Stimulated activated CD4-positive, alpha-beta T cell treated with anti-CD3 and anti-CD28 coated beads, TNF-alpha, amount 100 ng/mL, for 1 hour (primary cell): ENCODE measurements at places on chromosomes 7 and 10.

GRCh38 chr7:101428093-101428866, 65.6 kb downstream of the COL26A1 start:
- no peak for DNase-seq

DNA sequence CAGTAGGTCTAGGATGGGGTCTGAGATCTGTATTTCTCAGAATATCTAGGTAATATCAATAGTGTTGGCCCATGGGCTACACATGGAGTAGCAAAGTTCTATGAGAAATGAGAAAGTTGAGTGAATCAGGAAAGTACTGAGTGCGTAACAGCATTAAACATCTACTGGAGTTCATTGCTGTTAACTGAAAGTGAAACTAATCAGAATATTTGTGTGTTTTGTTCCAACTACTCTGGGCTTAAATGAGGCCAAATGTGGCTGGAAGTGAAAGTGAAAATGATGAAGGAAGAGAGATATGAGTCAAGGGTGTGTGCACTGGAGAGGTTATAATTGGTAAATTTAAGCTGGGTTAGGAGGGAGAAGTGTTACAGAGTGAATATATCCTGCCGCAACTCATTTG, 46.5 kb downstream of the TMEM106B start:
- no peak for DNase-seq

GRCh38 chr7:131747658-131748232, 191.3 kb upstream of the PODXL start:
- no peak for DNase-seq

DNA sequence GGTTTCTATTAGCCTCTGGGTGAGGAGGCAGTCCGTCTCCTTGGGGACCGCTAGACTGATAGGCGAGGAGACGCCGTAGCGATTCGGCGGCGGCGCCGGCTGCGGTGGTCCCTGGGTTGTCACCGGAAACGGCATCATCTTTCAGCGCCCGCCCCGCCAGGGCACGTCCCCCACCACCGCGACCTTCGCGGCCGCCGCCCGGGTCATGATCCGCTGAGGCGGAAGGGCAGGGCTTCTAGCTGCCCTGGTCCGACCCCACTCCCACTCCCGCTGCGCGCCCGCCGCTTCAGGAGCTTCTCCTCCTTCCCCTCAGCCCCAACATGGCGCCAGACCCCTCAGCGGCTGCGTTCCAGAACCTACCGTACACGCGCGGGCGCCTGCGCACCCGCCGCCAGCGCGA, at the start of gene PAPOLB:
Gene PAPOLB, minus strand, starts transcription at position 358 of the 400 bp plus-strand sequence. Its CDS starts 220 bp downstream, at position 138.
- DNase-seq, result no peak

GRCh38 chr7:27784399-27785053, 44.6 kb downstream of the TAX1BP1 start:
- DNase-seq, result no peak

GRCh38 chr10:11106621-11107374, 89.1 kb downstream of the CELF2 start:
- no peak for DNase-seq

- no peak for DNase-seq
Measured at GRCh38 chr7:761631-762030, 34.5 kb upstream of the PRKAR1B start.

- DNase-seq, result no peak
Measured at GRCh38 chr7:100719523-100720278, 567 bp upstream of the EPO start.

DNA sequence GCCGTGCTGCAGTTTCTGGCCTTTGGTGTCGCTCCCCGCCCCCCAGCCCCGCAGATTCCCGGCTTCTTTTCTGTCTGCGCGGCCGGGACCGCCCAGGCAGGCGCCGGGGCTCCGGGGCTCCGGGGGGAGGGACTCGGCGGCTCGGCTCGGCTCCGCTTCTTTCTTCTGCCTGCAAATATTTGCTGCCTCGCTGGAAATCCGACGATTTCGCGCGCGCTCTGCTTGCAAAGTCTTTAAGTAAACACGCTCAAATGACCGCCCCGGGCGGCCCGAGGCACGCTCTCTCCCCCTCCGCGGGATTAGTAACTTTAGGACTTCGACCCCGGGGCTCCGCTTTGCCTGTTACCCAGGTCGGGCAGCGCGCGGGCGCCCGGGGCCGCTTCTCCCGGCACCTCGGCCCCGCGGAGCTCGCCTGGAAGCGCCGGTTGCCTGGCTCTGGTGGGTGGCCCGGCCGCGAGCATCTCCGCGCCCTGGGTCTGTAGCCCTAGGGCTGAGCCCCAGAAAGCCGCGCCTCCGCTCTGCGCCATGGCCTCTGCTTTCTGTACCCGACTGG, 3.9 kb upstream of the GATA3 start:
- DNase-seq, result no peak

GRCh38 chr7:156479596-156479995, 161.0 kb upstream of the RNF32 start:
- no peak for DNase-seq

GRCh38 chr7:42235741-42236161, 1.3 kb downstream of the GLI3 start:
- no peak for DNase-seq

DNA sequence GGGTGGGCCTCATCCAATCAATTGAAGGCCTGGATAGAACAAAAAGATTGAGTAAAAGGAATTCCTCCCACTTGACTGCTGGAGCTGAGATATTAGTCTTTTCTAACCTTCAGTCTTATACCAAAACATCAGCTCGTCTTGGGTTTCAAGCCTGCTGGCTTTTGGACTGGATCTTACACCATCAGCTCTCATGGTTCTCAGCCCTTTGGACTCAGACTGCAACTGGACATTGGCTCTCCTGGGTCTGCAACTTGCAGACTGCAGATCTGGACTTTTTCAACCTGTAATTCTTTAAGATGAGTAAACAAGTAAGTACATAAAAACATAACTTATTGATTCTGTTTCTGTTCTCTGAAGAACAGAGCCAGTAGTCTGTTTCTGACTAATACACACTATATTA, 73.7 kb downstream of the PPP1R3C start:
- DNase-seq, result no peak

DNA sequence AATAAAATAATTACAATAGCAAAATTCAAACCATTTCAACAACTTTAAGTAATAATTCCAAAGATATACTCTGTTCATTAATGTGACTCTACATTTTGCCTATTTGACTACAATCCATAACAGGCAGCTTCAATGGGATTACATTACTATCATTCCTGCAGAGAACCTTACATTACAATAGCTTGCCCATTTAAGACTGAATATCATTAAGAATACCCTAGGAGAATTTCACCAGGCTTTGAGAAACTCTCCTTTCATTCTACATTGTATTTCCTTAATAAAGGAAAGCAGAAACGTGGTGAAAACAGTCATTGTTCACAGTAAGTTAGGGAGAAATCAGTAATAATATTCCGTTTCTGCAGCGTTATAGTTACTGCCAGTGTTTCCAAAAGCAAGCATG, 209.5 kb downstream of the GLI3 start:
- DNase-seq, result no peak

- no peak for DNase-seq
Measured at GRCh38 chr7:122261442-122261841, 43.1 kb downstream of the FEZF1 start.

GRCh38 chr7:137656227-137656849, 190.4 kb downstream of the DGKI start:
- peak; percentile 45 for DNase-seq

DNA sequence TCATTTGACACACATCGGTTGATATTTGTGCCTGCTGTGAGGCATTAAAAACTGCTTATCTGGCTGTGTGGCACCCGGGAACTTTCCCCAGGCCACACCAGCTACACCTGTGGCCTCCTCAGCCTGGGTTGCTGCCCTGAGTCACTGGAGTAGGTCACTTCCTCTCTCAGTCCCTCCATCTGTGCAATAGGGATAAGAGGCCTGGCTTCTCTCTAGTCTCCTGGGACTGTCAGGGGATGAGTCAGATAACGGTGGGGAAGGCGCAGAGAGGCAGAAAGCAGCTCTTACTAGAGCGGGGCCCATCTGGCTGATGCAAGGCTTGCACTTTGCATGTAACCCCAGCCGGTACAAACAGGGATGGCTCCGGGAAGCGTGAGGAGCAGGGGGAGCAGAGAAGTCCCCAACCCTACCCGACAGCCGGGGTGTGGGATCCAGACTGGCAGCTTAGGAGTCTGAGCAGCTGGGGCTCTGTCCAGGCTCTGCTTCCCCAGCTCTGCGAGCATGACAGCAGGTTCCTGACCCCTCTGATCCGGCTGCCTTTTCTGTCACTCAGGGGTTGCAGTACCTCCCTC, 34.0 kb downstream of the DNAJB12 start:
- DNase-seq, result peak; percentile 49

- no peak for DNase-seq
Measured at GRCh38 chr7:107180378-107180777, 11.6 kb downstream of the HBP1 start.

- no peak for DNase-seq
Measured at GRCh38 chr10:73559590-73559989, 31.6 kb downstream of the USP54 start.
